ENCODE measurements at places on chromosomes 2 and 18. TPM values are rescaled to one million over a fixed set of nuclear protein-coding genes. Genes with fewer than 3 reads are reported as not detected.

The PARD3B gene
- 0.07 TPM for total RNA-seq

The VWA3B gene
- not detected for total RNA-seq

The MPV17 gene
- 85.5 TPM for total RNA-seq

The ABCG8 gene
- total RNA-seq, result not detected

The C2orf66 gene
- total RNA-seq, result not detected

The CYTIP gene
- 388 TPM for total RNA-seq

The CHRND gene
- total RNA-seq, result not detected

The MALT1 gene
- total RNA-seq, result 44.3 TPM

DNA sequence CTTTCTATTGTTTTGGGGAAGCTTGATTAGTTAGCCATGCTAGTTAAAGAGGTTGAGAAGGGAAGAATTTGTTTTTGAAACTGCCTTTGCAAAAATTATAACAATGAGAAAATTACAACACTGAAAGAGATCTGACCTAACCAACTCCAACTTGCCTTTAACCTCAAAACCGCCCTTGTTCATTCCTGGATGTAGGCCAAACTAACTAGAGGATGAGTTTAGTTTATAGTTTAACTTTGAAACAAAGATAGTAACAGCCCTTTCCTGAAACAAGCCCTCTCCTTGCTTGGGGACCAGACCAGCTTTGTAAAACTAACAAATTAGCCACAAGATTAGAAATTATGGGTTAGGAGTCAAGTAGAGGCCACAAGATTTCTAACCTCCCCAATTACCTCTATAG, 713.9 kb downstream of the CPS1 start:
- H3K4me1 ChIP-seq, result no peaks in the 10 kb centered on the region
- no peaks in the 10 kb centered on the region for H3K36me3 ChIP-seq
- no peaks in the 10 kb centered on the region for H3K27me3 ChIP-seq
- H3K27ac ChIP-seq, result no peak overlapping the region
- no peak for DNase-seq

DNA sequence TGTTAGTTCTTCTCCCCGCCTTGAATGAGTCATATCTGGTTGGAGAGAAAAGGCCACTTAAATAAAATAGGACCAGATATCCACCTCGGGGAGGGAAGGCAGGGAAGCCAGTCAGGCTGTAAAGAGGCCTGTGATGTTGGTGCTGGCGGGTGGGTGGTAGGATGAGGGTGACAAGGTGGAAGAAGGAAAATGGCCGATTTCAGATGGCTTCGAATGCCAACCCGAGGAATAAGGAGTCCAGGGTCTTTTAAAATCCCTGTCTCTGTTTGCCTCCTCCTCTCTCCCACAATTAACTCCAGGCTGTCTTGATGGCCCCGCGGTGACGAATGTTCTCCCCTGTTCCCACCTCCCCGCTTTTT, 41.5 kb downstream of the CELF4 start:
- no peaks in the 10 kb centered on the region for H3K4me1 ChIP-seq
- H3K36me3 ChIP-seq, result no peaks in the 10 kb centered on the region
- DNase-seq, result no peak
- H3K27ac ChIP-seq, result no peak overlapping the region

GRCh38 chr2:120988700-120989511, 253.2 kb downstream of the GLI2 start:
- H3K36me3 ChIP-seq, result no peaks in the 10 kb centered on the region

GRCh38 chr2:172328103-172328841, 99.1 kb upstream of the ITGA6 start:
- no peak overlapping the region for H3K27ac ChIP-seq
- no peaks in the 10 kb centered on the region for H3K27me3 ChIP-seq
- no peaks in the 10 kb centered on the region for H3K36me3 ChIP-seq
- DNase-seq, result no peak
- no peaks in the 10 kb centered on the region for H3K4me1 ChIP-seq
- no peak overlapping the region for H3K4me3 ChIP-seq

DNA sequence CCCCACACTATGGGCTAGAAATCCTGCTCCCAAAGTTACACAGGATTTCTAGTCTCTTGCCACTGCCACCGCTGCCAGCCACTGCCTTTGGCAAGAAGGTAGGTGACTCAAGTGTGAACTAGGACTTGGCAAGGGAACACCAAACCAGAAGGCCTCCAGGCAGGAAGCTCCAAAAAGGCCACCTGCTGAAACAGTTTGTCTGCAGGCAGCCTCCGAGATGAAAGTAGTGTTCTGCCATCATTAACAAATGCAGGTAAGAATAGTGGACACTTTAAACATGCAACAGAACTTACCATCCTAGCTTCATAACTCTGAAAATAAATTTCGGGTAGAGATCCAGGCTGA, 3.9 kb downstream of the ANKRD44 start:
- no peaks in the 10 kb centered on the region for H3K27me3 ChIP-seq
- peaks cover 71% of the 10 kb centered on the region for H3K4me1 ChIP-seq
- peak; percentile 58 for DNase-seq
- H3K27ac ChIP-seq, result peak overlapping the region; percentile 99
- peak overlapping the region; percentile 95 for H3K4me3 ChIP-seq

DNA sequence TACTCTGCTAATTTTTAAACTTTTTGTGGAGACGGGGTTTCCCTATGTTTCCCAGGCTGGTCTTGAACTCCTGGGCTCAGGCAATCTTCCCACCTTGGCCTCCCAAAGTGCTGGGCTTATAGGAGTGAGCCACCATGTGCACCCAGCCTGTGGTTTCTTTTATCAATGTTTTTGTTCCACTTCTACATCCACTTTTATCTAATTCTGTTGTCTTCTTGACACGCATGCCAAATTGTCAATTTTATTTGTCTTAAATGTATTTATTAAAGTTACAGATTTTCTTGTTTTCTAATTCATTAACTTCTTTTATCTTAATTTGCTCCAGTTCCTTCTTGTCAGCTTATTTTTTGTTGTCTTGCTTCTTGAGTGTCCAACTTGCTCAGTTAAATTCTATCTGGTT, 43.8 kb upstream of the ASPRV1 start:
- H3K4me3 ChIP-seq, result no peak overlapping the region
- H3K27me3 ChIP-seq, result no peaks in the 10 kb centered on the region
- no peaks in the 10 kb centered on the region for H3K36me3 ChIP-seq
- H3K27ac ChIP-seq, result no peak overlapping the region

GRCh38 chr18:63155169-63155852, 164.3 kb downstream of the BCL2 start:
- peaks cover 98% of the 10 kb centered on the region for H3K4me1 ChIP-seq
- DNase-seq, result peak; percentile 91
- peaks cover 11% of the 10 kb centered on the region for H3K36me3 ChIP-seq
- peak overlapping the region; percentile 78 for H3K4me3 ChIP-seq
- no peaks in the 10 kb centered on the region for H3K27me3 ChIP-seq

- H3K27ac ChIP-seq, result peak overlapping the region; percentile 55
- H3K36me3 ChIP-seq, result no peaks in the 10 kb centered on the region
- peak overlapping the region; percentile 66 for H3K4me3 ChIP-seq
- no peaks in the 10 kb centered on the region for H3K27me3 ChIP-seq
- peaks cover 18% of the 10 kb centered on the region for H3K4me1 ChIP-seq
Measured at GRCh38 chr2:148509288-148509902, 135.2 kb upstream of the EPC2 start.

DNA sequence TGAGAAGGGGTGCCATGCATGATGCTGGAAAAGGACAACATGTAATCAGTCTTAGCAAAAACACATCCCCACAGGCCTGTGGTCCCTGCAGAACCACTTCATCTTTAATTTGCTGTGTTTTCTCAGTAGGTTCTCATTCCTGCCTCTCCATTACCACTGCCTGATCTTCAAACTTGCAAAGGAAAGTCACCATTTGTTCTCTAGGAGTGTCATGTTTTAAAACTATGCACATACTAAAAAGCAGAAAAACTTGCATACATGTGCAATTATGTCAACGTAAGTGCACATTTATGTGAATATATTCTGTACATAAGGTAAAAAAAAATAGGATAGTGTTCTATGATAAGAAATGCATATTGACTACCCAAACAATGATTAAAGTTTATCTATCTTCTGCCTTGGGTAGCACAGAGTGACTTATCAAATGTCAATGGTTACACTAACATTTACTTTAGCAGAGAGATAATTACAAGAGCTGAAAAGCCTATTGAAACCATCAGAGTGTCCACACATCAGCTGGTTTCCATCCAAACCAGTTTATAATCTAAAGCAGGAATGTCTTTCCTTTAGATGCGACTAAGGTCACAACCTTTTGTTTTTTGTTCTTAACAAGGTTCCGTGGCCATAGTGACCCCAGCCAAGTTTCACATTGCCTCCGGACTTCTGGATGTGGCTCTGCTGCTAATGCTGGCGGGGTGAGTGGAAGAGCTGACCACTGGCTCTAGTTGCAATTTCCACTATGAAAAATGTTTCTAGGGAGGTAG, 58.7 kb upstream of the RMDN2 start:
- H3K36me3 ChIP-seq, result no peaks in the 10 kb centered on the region
- peaks cover 7% of the 10 kb centered on the region for H3K4me1 ChIP-seq
- H3K4me3 ChIP-seq, result no peak overlapping the region
- H3K27me3 ChIP-seq, result peaks cover 13% of the 10 kb centered on the region

- H3K27me3 ChIP-seq, result peaks cover 78% of the 10 kb centered on the region
- peaks cover 21% of the 10 kb centered on the region for H3K4me1 ChIP-seq
- no peak overlapping the region for H3K27ac ChIP-seq
- DNase-seq, result peak; percentile 12
- H3K4me3 ChIP-seq, result peak overlapping the region; percentile 29
- peaks cover 2% of the 10 kb centered on the region for H3K36me3 ChIP-seq
Measured at GRCh38 chr2:199463708-199464605, 6.2 kb upstream of the SATB2 start.

DNA sequence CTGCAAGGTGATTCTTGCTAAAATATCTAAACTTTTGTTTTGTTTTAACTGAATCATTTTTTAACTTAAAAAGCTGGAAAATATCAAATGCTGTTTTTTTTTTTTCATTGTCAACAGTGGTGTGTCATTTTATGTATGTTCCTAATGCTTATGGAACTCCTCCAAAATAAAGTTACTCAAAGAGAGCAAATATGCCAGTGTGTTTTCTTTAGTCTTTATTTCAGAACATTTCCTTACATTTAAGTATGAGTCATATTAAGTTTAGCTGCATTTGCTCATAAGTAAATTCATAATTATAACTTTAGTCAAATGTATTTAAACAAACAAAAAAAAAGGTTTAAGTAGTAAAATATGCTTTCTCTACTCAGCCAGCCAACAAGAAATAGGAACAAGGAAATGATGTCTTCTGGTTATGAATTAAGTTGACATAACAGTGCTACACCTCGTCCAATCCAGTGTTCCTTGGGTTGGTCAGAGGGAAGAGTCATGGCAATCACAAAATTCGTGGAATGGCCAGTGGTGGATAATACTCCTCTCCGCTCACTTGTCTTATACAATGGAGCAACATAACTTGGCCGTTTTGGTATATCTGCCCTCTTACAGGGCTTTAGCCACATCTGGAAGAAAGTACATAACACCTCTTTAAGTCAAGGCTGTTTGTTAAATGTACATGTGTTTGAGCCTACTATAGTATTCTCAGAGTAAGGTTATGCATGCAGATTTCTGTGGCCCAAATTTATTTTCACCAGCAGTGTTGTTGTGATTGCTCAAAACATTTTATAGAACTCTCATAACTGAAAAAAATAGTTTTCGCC, 80.7 kb downstream of the SLC39A10 start:
- no peak for DNase-seq
- H3K4me3 ChIP-seq, result no peak overlapping the region
- H3K36me3 ChIP-seq, result peaks cover 40% of the 10 kb centered on the region
- H3K27me3 ChIP-seq, result no peaks in the 10 kb centered on the region
- H3K4me1 ChIP-seq, result no peaks in the 10 kb centered on the region
- no peak overlapping the region for H3K27ac ChIP-seq

DNA sequence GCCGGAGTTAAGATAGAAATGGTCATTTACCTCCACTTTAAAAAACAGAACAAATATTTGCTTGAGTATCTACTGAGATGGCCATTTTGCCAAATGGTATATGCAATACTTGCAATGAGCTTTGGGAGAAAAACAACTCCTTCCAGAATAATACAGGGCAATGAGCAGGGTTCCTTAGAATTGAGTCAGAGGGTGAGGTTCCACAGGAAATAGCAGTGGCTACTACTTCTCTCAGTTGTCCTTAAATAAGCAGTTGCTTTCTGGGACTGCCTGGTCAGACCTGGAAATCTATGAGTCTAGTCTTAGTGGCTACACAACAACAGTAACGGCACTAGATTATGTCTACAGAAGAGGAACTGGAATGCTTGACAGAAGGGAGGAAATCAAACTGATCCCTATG, 80.9 kb upstream of the CCDC85A start:
- no peak for DNase-seq
- no peak overlapping the region for H3K4me3 ChIP-seq
- no peaks in the 10 kb centered on the region for H3K36me3 ChIP-seq

DNA sequence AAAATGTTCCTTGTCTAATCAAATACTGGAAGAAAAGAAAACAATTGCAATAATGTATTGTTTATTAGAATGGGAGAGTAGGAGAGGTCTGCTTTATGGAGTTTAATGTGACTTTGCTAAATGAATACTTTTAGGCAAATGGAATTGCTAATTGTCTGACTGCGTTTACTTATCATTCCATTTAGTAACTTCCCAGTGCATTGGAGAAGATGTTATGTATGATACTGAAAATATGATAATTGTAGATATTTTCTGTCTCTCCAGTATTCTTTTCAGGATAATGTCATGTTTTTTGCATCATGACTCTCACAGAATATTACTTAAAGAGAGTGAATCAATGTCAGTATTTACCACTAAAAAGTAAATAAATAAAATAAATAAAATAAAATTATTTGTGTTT, 8.1 kb upstream of the ERBB4 start:
- DNase-seq, result no peak
- H3K27me3 ChIP-seq, result no peaks in the 10 kb centered on the region
- H3K27ac ChIP-seq, result no peak overlapping the region
- no peaks in the 10 kb centered on the region for H3K36me3 ChIP-seq

GRCh38 chr18:51425475-51425874, 228.0 kb upstream of the MEX3C start:
- H3K4me1 ChIP-seq, result peaks cover 5% of the 10 kb centered on the region
- peak; percentile 48 for DNase-seq
- peaks cover 16% of the 10 kb centered on the region for H3K27me3 ChIP-seq
- no peak overlapping the region for H3K4me3 ChIP-seq
- H3K27ac ChIP-seq, result peak overlapping the region; percentile 79
- H3K36me3 ChIP-seq, result no peaks in the 10 kb centered on the region

GRCh38 chr2:57821088-57821487, 225.5 kb upstream of the VRK2 start:
- no peak for DNase-seq
- H3K27me3 ChIP-seq, result no peaks in the 10 kb centered on the region
- H3K36me3 ChIP-seq, result no peaks in the 10 kb centered on the region
- no peak overlapping the region for H3K4me3 ChIP-seq

GRCh38 chr18:10516078-10516477, 9.7 kb upstream of the NAPG start:
- DNase-seq, result no peak
- H3K4me1 ChIP-seq, result peaks cover 5% of the 10 kb centered on the region
- H3K36me3 ChIP-seq, result no peaks in the 10 kb centered on the region
- no peak overlapping the region for H3K4me3 ChIP-seq

- H3K4me1 ChIP-seq, result peaks cover 73% of the 10 kb centered on the region
- no peaks in the 10 kb centered on the region for H3K27me3 ChIP-seq
- peaks cover 2% of the 10 kb centered on the region for H3K36me3 ChIP-seq
Measured at GRCh38 chr2:196225213-196225612, 53.8 kb upstream of the STK17B start.

DNA sequence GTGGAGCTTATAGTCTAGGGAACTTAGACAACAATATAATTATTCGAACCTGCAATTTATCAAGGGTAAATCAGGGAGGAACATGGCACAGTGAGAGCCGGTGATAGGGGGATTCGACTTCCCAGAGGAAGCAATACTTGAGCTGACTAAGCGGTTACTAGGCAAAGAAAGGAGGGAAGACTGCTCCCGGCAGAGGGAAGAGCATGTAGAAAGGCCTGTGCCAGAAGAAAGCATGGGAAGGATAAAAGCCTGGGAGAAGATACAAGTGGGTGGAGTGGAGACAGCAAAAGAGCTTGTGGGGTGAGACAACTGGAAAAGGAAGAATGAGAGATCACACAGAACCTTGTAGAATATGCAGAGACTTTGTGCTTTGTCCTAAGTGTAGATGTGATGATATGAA, 93.3 kb downstream of the MARCHF4 start:
- no peak for DNase-seq
- H3K36me3 ChIP-seq, result no peaks in the 10 kb centered on the region
- H3K27me3 ChIP-seq, result peaks cover 4% of the 10 kb centered on the region
- no peaks in the 10 kb centered on the region for H3K4me1 ChIP-seq
- H3K27ac ChIP-seq, result no peak overlapping the region

All from activated CD4-positive, alpha-beta memory T cell treated with anti-CD3 and anti-CD28 coated beads for 36 hours (primary cell).